ENCODE measurements at places on chromosomes 5 and 9.

DNA sequence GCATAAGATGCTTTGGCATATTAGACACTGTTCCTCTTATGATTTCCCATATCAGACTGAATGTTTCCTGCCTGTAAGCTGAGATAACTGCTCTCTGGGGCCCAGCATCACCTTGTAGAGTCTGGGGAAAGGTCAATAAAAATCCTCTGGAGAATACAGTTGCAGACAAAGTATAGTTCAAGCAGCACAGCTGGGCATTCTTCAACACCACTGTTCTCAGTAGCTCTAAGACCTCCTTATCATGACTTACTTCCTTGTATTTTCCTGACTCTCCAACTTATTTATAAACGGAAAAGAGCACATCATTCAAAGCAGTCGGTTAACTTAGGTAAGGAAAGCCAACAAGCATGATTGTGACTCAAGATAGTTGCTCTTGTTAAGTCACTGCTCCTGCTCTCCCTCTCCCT lies 208.7 kb upstream of the RASEF start:
- no peak overlapping the region for H3K27ac ChIP-seq
- no peak for DNase-seq
- no peak overlapping the region for H3K4me3 ChIP-seq

DNA sequence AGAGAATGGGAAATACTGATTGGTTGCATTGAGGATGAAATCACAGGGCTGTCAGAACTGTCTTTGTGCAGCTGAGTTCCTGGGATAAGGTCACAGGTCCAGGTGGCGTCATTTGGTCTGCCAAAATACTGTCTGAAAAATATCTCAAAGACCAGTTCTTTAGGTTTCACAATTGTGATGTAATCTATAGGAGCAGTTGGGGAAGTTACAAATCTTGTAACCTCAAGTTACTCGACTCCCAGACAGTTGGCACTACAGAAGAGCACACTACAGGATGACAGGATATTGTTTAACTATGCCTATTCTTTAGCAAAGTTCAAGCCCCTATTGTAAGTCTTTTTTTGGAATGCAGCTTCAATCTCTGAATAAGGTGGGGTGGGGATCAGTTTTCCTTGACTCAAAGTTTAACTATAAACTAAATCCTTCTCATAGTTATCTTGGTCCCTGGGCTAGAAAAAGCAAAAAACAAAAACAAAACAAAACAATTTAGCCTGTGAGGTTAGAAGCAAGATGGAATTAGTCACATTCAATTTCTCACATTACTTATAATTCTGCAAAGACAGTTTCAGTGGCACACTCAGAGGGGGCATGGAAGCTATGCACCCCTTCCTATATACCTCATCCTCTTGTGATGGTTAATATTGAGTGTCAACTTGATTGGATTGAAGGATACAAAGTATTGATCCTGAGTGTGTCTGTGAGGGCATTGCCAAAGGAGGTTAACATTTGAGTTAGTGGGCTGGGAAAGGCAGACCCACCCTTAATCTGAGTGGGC lies 276.0 kb downstream of the AUH start:
- H3K36me3 ChIP-seq, result peaks cover 4% of the 10 kb centered on the region
- peaks cover 5% of the 10 kb centered on the region for H3K4me1 ChIP-seq
- H3K4me3 ChIP-seq, result no peak overlapping the region
- no peak overlapping the region for H3K27ac ChIP-seq
- H3K27me3 ChIP-seq, result no peaks in the 10 kb centered on the region

GRCh38 chr5:75116856-75117255 lies 64.5 kb upstream of the GCNT4 start:
- H3K4me3 ChIP-seq, result no peak overlapping the region
- DNase-seq, result no peak
- peaks cover 2% of the 10 kb centered on the region for H3K36me3 ChIP-seq

GRCh38 chr9:134295746-134296250 lies 30.5 kb upstream of the RXRA start:
- no peak overlapping the region for H3K4me3 ChIP-seq
- peak overlapping the region; percentile 61 for H3K27ac ChIP-seq
- H3K4me1 ChIP-seq, result peaks cover 18% of the 10 kb centered on the region
- peaks cover 25% of the 10 kb centered on the region for H3K27me3 ChIP-seq
- H3K36me3 ChIP-seq, result peaks cover 4% of the 10 kb centered on the region

DNA sequence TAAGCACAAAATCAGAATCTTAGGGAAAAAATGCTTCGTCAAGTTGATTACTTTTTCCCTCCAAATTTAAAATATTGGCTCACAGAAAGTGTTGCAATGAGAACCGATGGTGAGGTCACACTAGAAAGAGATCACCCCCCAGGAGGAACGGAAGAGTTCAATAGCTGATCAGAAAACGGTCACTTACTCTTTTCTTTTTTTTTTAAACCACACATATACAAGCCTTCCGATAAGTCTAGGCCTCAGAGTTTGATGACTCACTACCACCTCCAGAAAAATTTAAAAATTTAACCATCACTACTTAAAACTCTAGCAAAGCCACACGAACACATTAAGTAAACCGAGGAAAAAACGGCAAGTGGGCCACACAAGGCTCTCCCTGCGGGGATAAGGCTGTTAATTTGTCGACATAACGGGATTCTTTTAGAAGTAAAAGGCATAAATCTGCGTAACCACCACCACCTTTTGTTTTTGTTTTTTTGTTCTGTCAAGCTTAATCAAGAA lies 1.2 kb downstream of the SURF4 start:
- H3K4me3 ChIP-seq, result peak overlapping the region; percentile 90
- peaks cover 49% of the 10 kb centered on the region for H3K4me1 ChIP-seq
- no peaks in the 10 kb centered on the region for H3K27me3 ChIP-seq
- DNase-seq, result no peak
- H3K27ac ChIP-seq, result peak overlapping the region; percentile 92

- peak overlapping the region; percentile 94 for H3K4me3 ChIP-seq
- peaks cover 7% of the 10 kb centered on the region for H3K36me3 ChIP-seq
- H3K27me3 ChIP-seq, result no peaks in the 10 kb centered on the region
- DNase-seq, result no peak
- peak overlapping the region; percentile 96 for H3K27ac ChIP-seq
These were observed 2.3 kb downstream of the MEGF9 start for GRCh38 chr9:120711841-120712538.

GRCh38 chr9:113649054-113649453 lies 185.5 kb downstream of the RGS3 start:
- DNase-seq, result no peak
- H3K4me3 ChIP-seq, result no peak overlapping the region
- peaks cover 11% of the 10 kb centered on the region for H3K27me3 ChIP-seq
- H3K4me1 ChIP-seq, result no peaks in the 10 kb centered on the region
- H3K27ac ChIP-seq, result no peak overlapping the region
- H3K36me3 ChIP-seq, result peaks cover 1% of the 10 kb centered on the region

Measured in central memory CD8-positive, alpha-beta T cell (primary cell).